ENCODE measurements at places on chromosomes 6 and 20.

GRCh38 chr6:34522761-34523160, 33.4 kb downstream of the SPDEF start:
- DNase-seq, result no peak

DNA sequence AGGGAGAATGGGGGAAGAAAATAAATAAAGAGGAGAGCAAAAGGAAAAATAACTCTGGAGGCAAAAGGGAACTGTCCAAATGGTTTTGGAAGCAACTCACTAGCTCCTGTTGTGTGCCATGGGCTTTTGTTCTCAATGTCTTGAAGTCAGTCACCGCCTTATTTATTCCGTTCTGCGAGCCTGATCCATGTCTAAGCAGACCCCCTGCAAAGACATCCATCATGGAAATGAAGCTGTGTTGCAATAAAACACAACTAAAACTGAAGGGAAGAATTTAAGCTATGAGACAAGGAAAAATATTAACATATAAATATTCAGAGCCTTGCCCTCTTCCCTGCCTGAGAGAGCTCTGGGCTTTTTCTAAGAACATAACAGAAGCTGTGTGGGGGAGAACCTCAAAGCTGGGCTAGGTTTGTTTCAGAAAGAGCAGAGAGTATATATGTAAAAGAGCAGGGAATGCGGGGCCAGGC, 373.2 kb upstream of the CNR1 start:
- DNase-seq, result no peak

GRCh38 chr6:53361549-53362031, 12.8 kb upstream of the ELOVL5 start:
- DNase-seq, result no peak

- DNase-seq, result peak; percentile 49
Measured at GRCh38 chr6:90350689-90351554, 54.3 kb upstream of the BACH2 start.

- no peak for DNase-seq
Measured at GRCh38 chr20:1944345-1945091, 49.3 kb downstream of the SIRPA start.

- peak; percentile 90 for DNase-seq
Measured at GRCh38 chr20:41072190-41072863, 43.7 kb downstream of the TOP1 start.

- no peak for DNase-seq
Measured at GRCh38 chr6:73734832-73735453, 38.9 kb downstream of the CD109 start.

DNA sequence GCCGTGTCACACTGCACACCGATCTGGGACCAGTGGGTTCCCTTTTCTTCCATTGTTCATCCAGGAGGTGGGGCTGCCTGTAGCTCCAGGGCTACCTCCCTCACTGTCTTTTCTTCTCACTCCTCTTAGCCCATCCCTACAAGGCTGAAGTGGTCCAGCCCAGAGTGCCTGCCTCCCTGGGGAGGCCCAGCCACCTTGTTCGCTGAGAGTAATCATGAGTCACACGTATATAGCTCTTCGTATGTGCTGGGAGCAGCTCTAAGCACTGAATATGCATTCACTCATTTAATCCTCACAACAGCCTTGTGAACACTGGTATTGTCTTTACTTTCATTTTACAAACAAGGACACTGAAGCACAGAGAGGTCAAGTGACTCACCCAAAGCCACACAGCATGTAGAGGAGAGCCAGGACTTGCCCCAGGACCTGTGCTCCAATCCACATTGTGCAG, 14.7 kb upstream of the CCDC167 start:
- no peak for DNase-seq

GRCh38 chr6:32790306-32790705, 26.5 kb downstream of the HLA-DOB start:
- no peak for DNase-seq

DNA sequence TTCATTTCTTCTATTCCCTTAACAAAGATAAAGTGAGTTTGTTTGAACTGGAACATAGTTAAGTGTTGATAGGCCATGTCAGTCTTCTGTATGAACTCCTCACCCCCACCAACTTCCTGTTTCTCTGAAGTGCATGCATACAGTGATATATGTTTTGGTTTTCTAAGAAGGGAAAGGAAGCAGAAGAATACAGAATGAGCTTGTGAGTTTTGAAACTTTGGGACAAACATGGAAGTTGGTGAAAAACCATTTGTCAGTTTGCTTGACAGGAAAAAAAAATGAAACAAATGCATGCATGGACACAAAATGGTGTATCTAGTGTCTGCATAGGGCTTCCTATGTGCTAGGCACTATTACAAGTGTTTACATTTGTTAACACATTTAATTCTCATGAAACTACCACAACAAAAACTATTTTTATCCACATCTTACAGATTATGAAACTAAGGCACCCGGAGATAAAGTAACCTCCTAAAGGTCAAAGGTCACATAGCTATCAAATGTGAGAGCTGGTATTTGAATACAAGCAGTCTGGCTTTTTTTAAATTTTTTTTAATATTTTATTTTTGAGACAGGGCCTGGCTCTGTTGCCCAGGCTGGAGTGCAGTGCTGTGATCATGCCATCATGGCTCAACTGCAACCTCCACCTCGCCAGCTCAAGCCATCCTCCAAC, 105.9 kb downstream of the ADGRB3 start:
- peak; percentile 33 for DNase-seq

DNA sequence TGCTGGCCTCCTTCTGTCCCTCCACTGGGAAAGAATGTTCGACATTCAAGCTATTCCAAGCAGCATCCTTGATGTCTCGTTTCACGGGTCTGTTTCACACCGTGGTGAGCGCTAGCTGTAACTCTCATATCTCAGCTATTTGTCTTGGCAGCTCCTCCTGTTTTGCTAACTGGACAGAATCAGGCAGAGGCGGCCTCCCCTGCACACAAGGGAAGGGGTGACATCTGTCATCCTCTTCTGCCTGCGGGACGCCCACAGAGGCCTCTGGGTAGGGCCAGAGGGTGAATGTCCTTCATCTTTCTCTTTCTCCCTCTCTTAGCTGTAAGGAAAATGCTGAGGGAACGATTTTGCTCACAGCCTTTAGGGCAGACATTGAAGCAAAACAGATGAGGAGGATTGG, 232.8 kb upstream of the GMDS start:
- peak; percentile 48 for DNase-seq

DNA sequence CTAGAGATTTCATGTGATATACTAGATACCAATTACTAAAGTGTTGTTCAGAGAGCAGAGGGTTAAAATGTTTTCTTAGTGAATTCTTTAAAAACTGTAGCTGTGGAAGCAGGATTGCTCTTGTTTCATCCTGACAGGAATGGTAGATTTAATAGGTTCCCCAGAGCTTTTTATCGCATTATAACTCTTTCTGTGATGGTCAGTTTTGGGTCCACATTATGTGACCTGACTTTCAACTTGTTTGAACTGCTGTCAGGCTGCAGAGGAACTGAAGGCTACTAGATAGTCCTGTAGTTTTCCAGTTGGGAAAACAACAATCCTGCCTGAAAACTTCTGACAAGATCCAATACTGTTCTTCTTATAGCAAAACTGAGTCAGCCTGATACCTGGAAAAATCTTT, 329.3 kb upstream of the FLRT3 start:
- DNase-seq, result no peak

GRCh38 chr20:42179768-42180167, 561.6 kb upstream of the CHD6 start:
- DNase-seq, result peak; percentile 64

DNA sequence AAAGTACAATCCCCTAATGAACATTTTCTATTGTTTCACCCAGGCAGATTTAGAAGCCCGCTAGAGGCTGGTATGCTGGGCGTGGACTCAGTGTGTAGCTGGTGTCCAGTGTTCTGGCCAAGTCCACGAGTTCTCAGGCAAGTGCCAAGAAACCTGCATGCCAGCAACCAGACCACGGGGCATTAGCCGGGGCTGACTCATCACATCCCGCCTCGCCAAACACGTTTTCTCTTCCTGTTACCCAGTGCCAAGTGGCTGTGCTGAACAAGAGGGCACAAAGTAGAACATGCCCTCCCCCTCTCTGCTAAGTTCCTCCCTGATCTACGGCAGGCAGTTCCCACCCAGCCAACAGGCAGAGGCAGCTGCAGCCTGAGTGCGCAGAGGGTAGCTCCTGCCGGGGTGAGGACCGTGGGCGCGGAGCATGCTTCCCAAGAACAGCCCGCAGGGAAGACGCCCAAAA, 29.6 kb downstream of the RAMACL start:
- DNase-seq, result peak; percentile 93

DNA sequence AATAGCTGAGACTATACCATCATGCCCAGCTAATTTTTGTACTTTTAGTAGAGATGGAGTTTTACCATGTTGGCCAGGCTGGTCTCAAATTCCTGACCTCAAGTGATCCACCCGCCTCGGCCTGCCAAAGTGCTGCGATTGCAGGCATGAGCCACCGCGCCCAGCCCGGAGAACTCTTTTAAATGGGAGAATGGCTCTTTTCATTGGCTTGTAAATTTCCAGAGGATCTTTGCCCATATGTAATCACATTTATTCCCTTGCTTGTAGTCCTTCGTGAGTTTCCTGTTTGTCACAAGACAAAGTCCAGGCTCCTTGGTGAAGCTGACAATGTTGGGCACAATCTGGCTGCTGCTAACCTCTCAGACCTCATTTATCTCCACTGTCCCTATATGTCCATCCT, 135.1 kb downstream of the CEP57L1 start:
- DNase-seq, result no peak

DNA sequence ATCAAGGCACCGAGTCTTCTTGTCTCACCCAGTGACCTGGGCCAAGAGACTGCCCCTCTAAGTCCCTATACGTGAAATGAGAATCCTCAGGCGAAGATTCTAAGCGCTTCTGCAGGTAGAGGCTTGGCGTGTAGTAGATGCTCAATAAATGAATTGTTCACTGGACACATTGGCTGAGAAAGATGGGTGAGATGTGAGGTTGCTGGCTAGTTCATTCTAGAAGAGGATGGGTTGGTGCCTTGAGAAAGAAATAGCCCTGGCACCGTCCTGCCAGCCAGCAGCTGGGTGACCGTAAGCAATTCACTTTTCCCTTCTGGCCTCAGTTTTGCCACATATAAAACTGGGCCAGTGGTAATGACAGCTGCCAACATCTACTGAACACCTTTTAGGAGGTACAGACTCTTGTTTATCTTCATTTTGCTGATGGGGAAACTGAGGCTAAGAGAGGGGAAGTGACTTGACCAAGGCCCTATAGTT, 1.4 kb downstream of the SRC start:
- DNase-seq, result no peak

DNA sequence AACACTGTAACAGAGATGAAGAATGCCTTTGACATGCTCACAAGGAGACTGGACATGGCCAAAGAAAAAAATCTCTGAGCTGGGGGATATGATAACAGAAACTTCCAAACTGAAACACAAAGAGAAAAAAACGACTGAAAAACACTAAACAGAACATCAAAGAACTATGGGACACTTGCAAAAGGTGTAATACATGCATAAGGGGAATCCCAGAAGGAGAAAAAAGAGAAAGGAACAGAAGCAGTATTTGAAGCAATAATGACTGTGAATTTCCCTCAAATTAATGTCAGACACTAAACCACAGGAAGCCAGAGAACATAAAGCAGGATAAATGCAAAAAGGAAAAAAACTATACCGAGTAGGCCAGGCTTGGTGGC, 117.4 kb upstream of the ARID1B start:
- no peak for DNase-seq

DNA sequence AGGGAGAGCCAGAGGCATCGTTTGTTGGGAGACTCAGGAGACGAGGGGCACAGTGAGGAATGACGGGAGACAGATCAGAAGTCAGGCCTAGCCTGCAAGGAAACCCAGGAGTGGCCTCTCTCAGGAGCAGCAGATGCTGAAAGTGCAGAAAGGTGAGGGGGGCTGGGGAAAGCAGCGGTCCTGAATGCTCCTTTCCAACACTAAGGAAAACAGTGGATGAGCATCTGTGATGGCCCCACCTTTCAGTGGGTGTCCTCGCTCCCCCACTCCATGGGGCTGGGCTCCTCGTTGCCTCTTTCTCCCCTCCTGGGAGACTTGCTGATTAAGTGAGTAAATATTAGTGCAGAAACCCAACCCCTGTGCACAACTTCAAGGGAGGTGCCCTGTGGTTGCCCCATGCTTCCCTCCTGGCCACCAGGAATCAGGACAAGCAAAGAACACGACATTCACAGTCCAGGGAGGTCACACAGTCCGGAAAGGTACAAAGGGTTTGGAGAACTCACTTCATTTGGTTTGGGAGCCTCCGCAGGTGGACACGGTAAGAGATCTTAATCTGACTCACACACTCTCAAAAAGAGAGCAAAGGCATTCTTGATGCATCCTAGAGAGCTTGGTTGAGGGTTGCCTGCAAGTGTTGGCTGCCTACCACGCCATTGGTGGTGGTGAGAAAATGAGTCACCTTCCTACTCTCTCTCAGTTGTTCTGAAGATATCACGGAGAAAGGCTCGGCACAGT, 9.7 kb upstream of the BPIFB1 start:
- no peak for DNase-seq

DNA sequence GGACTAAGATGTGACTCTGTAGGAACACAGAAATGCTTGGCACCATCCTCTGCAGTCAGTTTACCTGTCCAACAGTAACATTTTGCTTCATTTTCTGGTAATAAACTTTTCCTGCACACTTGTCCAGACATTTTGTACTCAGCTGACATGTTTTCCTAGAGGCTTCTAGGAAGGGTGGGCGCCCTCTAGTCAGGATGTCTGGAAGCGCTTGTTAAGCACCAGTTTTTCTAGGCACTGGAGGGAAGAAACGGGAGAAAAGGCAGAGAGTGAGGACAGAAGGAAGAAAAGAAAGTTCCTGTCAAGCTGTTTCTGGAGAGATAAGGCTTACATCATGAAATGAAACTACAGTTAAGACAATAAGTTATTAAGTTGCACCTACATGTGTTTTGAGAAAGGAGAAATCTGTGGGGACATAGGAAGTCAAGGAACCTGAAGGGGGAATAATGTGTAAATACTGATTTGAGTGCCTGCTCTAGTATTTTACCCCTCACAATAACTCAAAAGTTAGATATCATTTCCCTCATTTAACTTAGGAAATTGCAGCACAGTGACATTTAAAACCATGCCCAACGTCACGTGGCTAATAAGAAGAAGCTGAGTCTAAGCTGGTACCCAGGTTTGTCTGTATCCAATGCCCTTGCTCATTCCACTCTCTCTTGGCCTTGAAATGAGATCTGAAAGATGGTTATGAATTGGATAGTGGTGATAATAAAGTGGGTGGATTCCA, 42.7 kb upstream of the TNFRSF21 start:
- DNase-seq, result no peak

DNA sequence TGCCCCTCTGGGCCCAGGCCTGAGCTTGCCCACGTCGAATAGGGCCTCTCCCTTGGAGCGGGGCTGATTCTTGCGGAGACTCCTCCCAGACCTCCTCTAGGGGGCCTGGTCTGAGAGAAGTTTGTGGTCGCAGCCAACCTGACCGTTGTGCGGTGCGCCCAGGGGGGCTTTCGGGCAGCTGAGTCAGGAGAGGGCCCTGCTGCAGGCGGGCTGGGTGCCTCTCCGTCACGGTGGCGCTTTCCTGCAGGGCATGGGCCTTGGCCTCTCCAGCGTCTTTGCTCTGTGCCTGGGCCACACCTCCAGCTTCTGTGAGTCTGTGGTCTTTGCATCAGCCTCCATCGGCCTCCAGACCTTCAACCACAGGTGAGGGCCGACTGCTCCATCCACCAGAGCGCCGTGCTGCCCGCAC, 12.9 kb downstream of the SLC17A9 start:
- no peak for DNase-seq

GRCh38 chr6:119834418-119834817, 484.9 kb upstream of the MAN1A1 start:
- DNase-seq, result no peak
